Osteoblast (primary cell): ENCODE measurements at places on chromosomes 1 and 21. TPM values are rescaled to one million over a fixed set of nuclear protein-coding genes. Genes with fewer than 3 reads are reported as not detected.

The FCER1G gene
- 0.29 and 0.72 TPM in 2 replicates for total RNA-seq

The LCE6A gene
- total RNA-seq: not detected in 2 replicates

The PALMD gene
- 2.5 and 5.6 TPM in 2 replicates for total RNA-seq

The SERTAD4 gene
- total RNA-seq: 2.9 and 8.0 TPM in 2 replicates

The NFASC gene
- 28.6 and 36.9 TPM in 2 replicates for total RNA-seq

The ANGPTL3 gene
- under 0.01 TPM in 1 of 2 replicates, not detected in the other for total RNA-seq

The C1QC gene
- 2.2 TPM in 1 of 2 replicates, not detected in the other for total RNA-seq

The OR2T35 gene
- total RNA-seq: not detected in 2 replicates

The ST6GALNAC5 gene
- total RNA-seq: 0.88 and 1.1 TPM in 2 replicates

The SYNC gene
- 129 and 139 TPM in 2 replicates for total RNA-seq

The ENSA gene
- total RNA-seq: 63.1 and 66.6 TPM in 2 replicates

The SERPINC1 gene
- total RNA-seq: under 0.01 TPM in 1 of 2 replicates, not detected in the other

The ZMYM4 gene
- total RNA-seq: 49.9 and 50.4 TPM in 2 replicates

The LRRC8B gene
- 1.2 and 1.4 TPM in 2 replicates for total RNA-seq

The OR2G6 gene
- not detected in 2 replicates for total RNA-seq

The TMEM222 gene
- total RNA-seq: 23.9 and 30.4 TPM in 2 replicates

The FBXO2 gene
- 0.29 and 0.36 TPM in 2 replicates for total RNA-seq

The PEAR1 gene
- total RNA-seq: 17.0 and 21.2 TPM in 2 replicates

The RUNX1 gene
- 40.9 and 60.4 TPM in 2 replicates for total RNA-seq

The SLAMF7 gene
- total RNA-seq: under 0.01 TPM in 1 of 2 replicates, not detected in the other

The MAEL gene
- total RNA-seq: not detected in 2 replicates

The LYPD8 gene
- not detected in 2 replicates for total RNA-seq

The DEDD gene
- total RNA-seq: 36.6 and 41.0 TPM in 2 replicates

The PGLYRP4 gene
- not detected in 2 replicates for total RNA-seq
